Peyer's patch (tissue), 4 donors: ENCODE measurements at places on chromosomes 5 and 9. TPM values are rescaled to one million over a fixed set of nuclear protein-coding genes. Genes with fewer than 3 reads are reported as not detected.

NUTM2G gene
- total RNA-seq = not detected

GDA gene
- 14.0 TPM for total RNA-seq

- no peaks in the 10 kb centered on the region for H3K27me3 ChIP-seq
- no peak for DNase-seq
- no peaks in the 10 kb centered on the region for H3K36me3 ChIP-seq
These were observed 351.2 kb downstream of the ZNF608 start for GRCh38 chr5:124395287-124395686.

- H3K27me3 ChIP-seq = no peaks in the 10 kb centered on the region
- DNase-seq = no peak
- H3K4me1 ChIP-seq = no peaks in the 10 kb centered on the region
- H3K4me3 ChIP-seq = no peak overlapping the region
- H3K27ac ChIP-seq = no peak overlapping the region
These were observed 42.5 kb downstream of the SAXO1 start for GRCh38 chr9:18990494-18990893.

GRCh38 chr5:35799753-35800152 is 56.9 kb upstream of the IL7R start:
- no peak for DNase-seq
- no peaks in the 10 kb centered on the region for H3K36me3 ChIP-seq
- no peaks in the 10 kb centered on the region for H3K27me3 ChIP-seq
- H3K4me1 ChIP-seq = no peaks in the 10 kb centered on the region
- H3K27ac ChIP-seq = no peak overlapping the region
- no peak overlapping the region for H3K4me3 ChIP-seq

GRCh38 chr5:120151825-120152224 is 312.3 kb upstream of the PRR16 start:
- no peak overlapping the region for H3K4me3 ChIP-seq
- H3K27ac ChIP-seq = no peak overlapping the region
- no peak for DNase-seq
- H3K27me3 ChIP-seq = no peaks in the 10 kb centered on the region

- no peaks in the 10 kb centered on the region for H3K36me3 ChIP-seq
- H3K4me1 ChIP-seq = peaks cover 55% of the 10 kb centered on the region
- no peak for DNase-seq
- H3K4me3 ChIP-seq = no peak overlapping the region
- no peak overlapping the region for H3K27ac ChIP-seq
These were observed 2.6 kb upstream of the FOXB2 start for GRCh38 chr9:77016526-77017504.

GRCh38 chr9:127555840-127556820 is 55.9 kb upstream of the STXBP1 start:
- peak overlapping the region; percentile 64 for H3K27ac ChIP-seq
- H3K36me3 ChIP-seq = no peaks in the 10 kb centered on the region
- DNase-seq = peak; percentile 88
- H3K27me3 ChIP-seq = no peaks in the 10 kb centered on the region
- H3K4me3 ChIP-seq = no peak overlapping the region
- H3K4me1 ChIP-seq = peaks cover 31% of the 10 kb centered on the region
